Hippocampal formation (tissue), 2 donors: ENCODE measurements at places on chromosomes 6 and 20.
A peak's percentile ranks its signal among the peaks of the same experiment; 100 is the strongest.

DNA sequence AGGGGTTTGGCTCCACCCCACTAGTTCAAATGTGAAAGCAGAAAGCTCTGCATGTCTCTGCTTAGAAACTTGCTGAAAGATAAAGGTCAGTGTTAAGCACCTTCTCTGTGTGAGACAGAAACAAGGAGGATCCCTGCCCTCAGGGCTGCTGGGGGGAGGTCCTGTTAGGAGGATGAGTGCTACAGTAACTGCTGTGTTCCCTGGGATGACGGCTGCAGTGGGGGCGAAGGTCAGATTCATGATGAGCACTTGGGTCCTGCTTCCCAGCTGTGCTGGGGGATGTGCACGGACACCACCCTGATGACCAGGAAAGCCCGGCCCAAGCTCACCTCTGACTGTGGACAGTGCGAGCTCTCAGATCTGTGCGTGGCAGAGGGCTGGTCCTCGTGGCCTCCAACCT lies 252.6 kb downstream of the DLL1 start:
- DNase-seq, result no peak

DNA sequence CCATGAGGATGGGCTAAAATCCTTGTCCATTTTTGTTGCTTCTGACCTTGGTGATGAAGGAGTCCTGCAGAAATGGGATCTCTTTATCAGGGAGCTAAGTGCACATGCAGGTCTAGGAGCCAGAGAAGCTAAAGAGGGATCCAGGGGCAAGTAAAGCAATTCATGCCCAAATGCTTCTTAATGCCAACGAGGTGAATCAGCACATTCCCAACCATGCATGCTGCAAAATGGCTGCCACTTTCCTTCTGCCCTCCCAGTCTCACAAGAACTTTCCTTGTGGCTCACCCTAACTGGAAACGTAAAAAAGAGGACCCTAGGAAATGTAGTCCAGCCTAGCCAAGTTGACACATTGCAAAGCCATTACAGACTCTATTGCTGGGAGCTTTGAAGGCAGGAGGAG lies 298.4 kb downstream of the MAFB start:
- no peak for DNase-seq

GRCh38 chr6:168212362-168212761 lies 107.2 kb downstream of the DACT2 start:
- no peak for DNase-seq

DNA sequence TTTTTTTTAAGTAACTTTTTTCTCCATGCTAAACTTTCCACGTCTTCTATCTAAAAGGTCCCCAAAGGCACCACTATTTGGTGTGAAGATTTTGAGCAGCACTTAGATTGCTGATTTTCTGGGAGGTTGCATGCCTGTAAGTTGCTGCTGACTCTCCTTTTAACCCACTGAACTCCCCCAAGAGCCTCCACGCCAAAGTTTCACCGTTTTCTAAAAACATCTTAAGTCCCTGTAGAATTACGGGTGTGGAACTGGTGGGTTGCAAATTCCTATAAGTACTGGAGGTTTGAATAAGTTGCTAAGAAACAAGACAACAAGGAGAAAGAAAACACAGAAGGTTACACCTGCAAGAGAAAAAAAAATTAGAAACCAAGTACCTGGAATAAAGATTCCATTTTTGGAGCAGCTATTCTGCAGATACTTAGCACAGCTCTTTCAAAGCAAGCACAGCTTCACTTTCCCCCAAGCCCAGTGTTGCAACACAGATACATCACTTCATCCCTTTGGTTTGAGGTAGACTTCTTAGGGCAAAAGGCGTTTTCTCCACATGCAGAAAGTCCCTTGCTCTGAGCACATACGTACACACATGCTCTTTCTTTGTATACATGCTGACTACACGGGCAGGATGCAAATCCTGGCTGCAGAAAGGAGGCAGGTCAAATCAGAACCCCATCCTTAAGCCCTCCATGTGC lies 5.0 kb downstream of the JAG1 start:
- no peak for DNase-seq

GRCh38 chr6:35426074-35426473 lies 26.1 kb upstream of the FANCE start:
- DNase-seq, result no peak

GRCh38 chr20:54207743-54208547 lies at the start of gene PFDN4:
TSS of gene PFDN4 (plus strand) at chr20:54208087. CDS start at chr20:54208101, 14 bp downstream.
- peak; percentile 76 for DNase-seq

GRCh38 chr6:44603044-44603686 lies 215.7 kb downstream of the CDC5L start:
- no peak for DNase-seq

DNA sequence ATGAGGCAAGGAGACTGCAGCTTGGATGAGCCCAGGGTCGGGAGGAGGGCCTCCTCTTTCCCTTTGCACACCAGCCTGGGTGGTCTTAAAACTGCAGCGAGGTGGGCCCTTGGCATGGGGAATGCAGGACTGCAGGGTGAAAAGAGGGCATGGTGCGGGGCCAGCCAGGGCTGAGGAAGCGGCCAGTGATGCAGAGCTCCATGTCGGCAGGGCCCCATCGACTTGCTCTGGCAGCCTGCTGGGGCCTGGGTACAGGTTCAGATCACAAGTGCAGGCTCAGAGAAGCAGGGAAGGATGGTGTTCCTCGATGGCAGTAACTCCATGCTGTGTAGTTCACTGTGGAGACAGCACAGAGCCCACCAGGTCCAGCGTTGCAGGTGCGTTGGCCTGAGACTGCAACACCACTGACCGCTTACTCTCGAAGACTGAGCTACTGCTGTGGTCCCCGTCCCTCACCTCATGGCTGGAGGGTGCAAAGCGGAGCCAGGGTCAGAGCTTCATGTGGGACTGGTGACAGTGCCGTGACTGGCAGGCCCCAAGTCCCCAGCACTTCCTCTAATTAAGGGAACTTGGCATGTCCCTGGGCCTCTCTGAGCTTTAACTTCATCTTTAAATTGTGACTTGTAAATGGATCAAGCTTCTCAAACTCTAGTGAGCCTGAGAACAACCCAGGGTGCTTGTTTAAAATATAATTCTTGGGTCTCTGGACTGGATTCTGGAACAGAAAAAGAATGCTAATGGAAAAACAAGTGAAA lies 223.2 kb downstream of the SYNDIG1 start:
- DNase-seq, result no peak

DNA sequence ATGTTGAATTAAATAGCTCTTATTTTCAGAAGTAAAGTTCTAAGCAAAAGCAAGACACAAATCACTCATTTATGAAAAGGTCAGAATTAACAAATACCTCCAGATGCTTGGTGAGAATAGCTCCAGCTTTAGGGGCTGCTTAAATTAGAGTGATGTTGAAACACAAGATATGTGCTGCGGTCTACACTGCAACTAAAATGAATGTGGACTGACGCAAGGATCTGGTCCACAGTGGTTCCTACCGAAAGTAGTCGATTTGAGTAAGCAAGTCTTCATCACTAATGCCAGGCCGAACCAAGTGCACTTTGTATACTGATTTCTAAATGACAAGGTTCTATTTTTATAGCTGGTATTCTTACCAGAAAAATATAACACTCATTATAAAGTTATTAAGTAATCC lies 96.3 kb downstream of the PRDM1 start:
- DNase-seq, result no peak

- DNase-seq, result no peak
These were observed 239.7 kb downstream of the TTLL2 start for GRCh38 chr6:167564416-167565250.

- no peak for DNase-seq
These were observed 165.9 kb upstream of the CDYL start for GRCh38 chr6:4610256-4610655.

DNA sequence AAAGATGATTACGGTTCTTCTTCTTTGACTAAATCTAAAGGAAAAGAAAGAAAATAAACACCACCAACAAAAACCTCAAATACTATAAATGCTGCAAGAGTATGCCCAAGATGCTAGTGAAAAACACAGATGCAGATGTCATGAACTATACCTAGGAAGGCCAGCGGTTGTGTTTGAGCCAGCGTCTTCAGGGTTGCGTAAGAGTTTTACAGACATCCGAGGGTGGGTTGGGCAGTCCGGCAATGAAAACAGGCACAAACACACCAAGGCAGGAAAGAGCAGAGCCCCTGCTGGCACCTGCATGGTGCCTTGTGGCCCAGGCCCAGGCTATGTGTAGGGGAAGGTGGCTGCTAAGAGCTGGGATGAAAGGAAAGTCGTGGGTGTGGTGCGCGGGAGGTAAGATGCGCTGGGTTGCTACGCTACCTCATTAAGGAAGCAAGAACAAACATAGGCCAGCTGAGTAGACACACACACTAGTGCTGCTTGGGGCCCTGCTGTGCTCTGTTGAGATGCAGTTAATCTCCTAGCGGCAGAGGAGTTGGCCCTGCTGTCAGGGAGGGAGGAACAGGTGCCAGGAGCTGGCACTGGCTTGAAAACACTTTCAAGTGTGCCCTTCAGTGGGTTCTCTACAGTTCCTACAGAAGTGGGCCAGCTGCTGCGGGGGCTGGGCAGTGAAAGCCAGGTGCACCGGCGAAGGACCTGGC lies 170.2 kb upstream of the PLN start:
- DNase-seq, result no peak

- no peak for DNase-seq
These were observed 25.1 kb upstream of the RPP40 start for GRCh38 chr6:5028921-5029320.

- DNase-seq, result no peak
These were observed 15.3 kb upstream of the CCN2 start for GRCh38 chr6:131966443-131966842.
